ENCODE measurements at places on chromosomes 3 and 15.

DNA sequence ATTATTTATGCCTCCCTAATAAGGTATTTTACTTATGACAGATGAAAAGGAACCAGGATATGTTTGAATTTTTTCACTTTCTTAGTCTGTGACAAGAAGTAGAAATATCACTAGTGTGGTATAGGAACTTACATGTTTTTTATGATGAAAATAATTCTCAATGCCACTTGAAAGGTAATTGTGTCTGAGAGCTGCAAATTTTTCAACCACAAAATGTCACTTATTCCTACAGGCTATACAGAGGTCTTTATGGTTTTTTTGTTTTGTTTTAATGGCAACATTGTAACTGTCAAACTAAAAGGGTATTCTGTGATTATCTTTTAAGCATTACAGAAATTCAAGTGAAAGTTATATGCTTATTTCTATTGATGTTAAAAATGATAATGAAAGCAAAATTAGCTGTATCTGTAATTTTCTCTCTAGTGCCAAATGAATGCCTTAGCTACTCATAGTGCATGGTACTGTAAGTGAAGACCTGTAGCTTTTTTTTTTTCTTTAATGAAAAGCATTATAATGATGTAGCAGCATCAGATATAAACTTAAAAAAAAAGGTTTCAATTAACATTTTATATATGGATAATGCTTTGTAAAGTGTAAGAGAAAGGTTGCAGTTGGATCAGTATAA, 14.7 kb downstream of the FEM1B start:
- DNase-seq = no peak

DNA sequence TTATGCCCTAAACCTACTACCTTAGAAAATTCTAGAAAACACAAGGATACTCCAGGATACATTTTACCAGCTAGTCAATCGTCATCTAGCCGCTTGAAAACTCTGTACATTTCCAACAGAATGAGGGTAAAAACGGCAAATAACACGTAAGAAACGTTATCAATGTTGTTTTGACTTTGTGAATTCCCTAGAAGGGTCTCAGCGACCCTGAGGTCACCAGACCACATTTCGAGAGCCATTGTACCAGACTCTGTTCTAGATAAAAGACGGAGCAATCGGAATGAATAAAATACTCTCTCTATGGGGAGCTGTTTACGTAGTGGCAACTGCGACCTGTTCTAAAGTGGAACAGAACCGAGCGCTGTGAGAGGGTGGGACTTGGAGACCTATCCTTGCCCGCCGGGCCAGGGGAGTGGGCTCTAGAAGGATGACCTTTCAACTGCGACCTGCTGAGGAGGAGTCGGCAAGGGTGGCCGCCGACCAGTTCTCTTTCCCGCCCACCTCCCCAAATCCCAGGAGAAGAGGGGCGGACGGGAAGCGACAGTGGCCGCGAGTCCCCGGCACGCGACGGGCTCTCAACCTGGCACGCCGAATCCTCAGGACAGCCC, 778 bp upstream of the AP4E1 start:
- DNase-seq = peak; percentile 39

DNA sequence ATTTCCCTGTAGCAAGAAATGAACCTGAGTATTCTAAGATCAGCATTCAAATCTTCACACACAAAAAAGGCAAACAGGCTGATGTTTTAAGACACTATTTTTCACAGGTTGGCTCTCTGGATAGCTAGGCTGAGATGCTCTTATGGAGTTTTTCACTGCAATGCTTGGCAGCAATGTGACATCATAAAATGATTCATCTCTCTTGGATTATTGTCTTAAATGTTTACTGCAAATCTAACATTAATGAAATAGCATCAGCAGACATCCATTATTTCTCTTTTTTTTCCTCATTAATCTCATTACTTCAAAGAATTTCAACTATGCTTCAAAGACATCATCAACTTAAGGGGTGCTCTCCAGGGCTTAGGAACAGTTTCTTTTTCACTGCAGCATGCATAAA, 23.6 kb upstream of the SSUH2 start:
- no peak for DNase-seq

DNA sequence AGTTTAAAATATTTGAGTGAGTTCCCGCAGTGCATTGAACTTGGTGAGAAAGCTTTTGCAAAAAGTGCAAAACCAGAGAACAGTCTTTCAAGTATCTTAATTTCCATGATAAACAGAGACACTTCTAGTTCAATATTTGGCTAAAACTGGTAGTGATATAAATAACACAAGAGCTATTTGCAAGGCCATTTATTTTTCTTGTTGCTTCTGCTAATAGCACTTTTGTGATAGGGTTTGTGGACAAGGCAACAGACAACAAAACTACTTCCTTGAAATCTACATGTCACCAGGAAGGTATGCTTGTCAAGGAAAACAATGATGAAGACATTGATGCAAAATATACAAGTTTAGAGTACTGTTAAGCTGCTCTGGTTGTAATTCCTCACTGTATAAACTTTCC, 1225.1 kb downstream of the OTOL1 start:
- no peak for DNase-seq

GRCh38 chr15:62769604-62770003, 272.9 kb upstream of the TPM1 start:
- no peak for DNase-seq

- DNase-seq = no peak
Observed at GRCh38 chr3:80983753-80984152, 777.7 kb downstream of the GBE1 start.

- DNase-seq = peak; percentile 23
Observed at GRCh38 chr3:152961323-152961722, 126.4 kb downstream of the P2RY1 start.

GRCh38 chr3:28139288-28139687, 102.1 kb upstream of the CMC1 start:
- no peak for DNase-seq

DNA sequence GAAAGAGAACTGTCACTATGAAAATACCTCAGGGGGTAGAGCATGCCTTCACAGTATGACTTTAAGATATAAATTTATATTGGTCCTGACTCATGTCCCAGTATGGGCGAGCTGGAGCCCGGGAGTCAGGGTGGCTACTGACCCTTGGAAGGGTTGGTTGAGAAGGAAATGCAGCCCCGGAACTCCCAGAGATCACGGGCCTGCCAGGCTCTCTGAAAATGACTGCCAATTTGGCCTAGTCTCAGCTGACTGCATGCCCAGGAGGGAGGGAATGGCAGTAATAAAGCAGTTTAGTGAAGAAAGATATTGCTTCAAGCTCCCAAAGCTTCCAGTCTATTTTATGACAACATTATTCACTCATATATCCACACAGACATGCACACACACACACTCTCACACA, 299.0 kb downstream of the NR2F2 start:
- no peak for DNase-seq

GRCh38 chr15:97026781-97027180, 696.3 kb downstream of the NR2F2 start:
- no peak for DNase-seq

GRCh38 chr3:40309925-40310695, 603 bp downstream of the EIF1B start:
- DNase-seq = peak; percentile 51

GRCh38 chr3:2261747-2262146, 163.1 kb downstream of the CNTN4 start:
- DNase-seq = no peak

DNA sequence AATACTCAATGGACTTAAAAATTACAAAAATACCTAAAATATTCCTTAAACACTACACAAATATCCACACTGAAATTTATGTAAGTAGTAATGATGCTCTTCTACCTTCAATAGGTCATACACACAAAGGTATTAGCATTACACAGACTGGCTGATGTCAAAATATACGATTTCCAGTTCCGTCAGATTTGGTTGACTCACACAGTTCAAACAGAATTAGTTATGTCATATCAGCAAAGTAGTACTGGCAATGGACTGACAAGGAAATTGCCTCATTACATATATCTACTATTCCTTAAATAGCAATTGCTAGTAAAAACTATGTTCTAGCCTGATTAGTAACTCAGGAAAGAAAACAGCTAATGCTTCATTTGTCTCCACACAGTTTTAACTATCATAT, 70.8 kb downstream of the ADAM10 start:
- no peak for DNase-seq

DNA sequence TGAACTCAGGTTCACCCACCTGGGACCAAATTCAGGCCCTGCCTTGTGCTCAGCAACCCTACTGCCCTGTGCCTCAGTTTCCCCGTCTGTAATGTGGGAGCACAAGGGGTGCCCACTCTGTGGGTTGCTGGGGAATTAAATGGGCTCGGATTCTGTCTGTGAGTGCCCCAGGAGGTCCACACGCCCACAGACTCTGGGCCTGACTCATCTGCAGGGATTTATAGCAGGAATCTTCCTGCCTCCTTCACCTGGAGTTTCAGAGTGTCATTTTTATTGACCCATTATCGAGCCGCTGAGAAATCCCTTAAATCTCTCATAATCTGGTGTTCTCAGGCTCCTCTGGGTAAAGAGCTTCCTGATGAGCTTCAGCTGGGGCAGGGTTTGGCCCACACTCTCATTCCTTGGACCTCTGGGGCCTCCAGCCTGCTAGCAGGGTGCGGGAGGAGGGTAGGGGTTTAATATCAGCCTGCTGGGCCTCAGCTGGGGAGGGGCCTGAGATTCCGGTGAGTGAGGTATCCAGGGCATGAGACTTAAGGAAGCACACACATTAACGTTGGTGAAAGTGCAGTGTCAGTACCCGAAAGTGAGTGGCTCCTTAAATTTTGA, 16.4 kb downstream of the C3orf18 start:
- DNase-seq = no peak

- DNase-seq = no peak
Observed at GRCh38 chr3:13194285-13195209, 121.3 kb upstream of the IQSEC1 start.

- DNase-seq = no peak
Observed at GRCh38 chr3:64773137-64773536, 85.3 kb upstream of the ADAMTS9 start.

- no peak for DNase-seq
Observed at GRCh38 chr3:113084777-113085176, 94.0 kb downstream of the GTPBP8 start.

DNA sequence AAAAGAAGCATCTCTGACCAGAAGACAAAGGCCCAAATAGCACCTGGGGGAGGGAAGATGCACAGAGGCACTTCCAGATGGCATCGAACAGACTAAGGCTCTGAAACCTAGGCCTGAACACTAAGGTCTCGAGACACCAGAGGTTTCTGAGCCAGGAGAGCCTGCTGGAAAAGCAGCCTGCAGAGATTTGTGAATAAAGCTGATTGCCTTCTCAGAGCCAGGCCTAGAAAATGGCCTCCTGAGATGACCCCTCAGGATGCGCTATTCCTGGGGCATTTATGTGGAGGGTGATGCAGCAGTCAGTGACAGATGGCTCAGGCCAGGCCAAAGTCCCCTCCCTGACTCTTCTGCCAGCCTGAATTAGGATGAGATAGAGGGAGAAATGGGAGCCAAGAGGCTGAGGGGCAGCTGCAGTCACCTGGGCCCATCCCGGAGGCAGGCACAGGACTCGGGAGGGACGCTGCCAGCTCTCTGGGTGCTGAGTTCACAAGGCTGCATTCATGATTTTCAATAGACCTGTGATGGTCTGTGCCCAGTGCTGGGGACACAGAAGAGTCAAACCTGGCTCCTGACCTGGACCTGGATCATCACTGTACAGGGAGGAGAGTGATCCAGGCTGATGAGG, 6.9 kb downstream of the PRSS50 start:
- no peak for DNase-seq

- DNase-seq = peak; percentile 54
Observed at GRCh38 chr15:55799291-55800212, 56.6 kb upstream of the PRTG start.

GRCh38 chr3:29143151-29143550, 137.7 kb upstream of the RBMS3 start:
- DNase-seq = no peak

DNA sequence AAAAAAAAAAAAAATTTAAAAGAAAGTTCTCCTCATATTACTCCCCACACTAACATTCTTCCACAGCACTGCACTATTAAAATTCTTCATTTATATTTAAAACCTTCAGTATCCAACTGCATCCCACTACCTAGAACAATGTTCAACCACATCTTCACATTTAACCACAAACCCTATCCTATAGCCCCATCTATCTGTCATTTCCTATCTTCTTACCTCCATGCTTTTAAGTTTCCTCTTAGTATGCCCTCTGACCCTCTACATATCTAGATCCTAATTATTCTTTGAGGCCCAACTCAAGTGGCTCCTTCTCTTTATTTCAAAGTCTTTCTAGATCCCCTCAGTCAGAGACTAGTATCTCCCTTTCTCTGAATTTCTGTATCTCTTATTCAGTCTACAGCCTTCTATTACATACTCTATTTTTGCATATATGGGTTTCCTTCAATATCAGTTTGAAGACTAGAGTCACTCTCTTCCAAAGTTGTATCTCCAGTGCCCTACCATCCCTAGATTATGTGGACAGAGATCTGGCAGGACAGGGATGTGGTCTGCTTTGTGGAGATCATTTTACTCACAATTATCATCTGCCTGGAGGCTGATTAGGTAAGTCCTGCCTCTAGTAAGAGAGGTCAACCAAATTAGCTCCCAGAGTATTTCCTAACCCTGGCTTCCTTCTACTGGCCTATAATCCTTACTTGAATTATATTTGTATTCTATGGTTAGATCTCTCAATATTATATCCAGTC, 1.4 kb downstream of the CIAO2A start:
- no peak for DNase-seq

DNA sequence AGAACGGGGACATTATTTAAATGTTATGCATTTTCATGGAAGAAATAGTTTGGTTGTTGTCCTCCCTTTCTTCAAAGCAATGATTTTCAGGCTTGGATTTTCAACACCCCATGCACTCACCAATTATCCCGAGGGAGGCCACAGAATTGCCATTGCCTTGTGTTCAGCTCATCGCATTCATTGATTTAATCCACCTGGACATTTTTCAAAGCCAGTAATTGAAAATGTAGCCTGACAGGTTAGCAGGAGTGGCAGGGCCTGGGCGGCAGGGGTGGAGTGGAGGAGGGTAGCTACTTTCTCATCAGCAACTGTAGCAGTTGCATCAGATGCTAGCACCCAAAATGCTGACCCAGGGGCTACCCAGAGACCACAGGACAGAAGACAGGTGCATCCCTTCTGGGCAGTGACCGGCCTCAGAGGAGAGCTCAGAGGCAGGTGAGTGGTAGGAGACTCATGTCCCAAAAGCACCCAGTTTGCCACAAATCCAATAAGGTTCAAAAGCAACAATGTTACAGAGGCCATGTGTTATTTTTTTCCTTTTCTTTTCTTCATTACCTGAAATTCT, 242.4 kb downstream of the CD47 start:
- no peak for DNase-seq

DNA sequence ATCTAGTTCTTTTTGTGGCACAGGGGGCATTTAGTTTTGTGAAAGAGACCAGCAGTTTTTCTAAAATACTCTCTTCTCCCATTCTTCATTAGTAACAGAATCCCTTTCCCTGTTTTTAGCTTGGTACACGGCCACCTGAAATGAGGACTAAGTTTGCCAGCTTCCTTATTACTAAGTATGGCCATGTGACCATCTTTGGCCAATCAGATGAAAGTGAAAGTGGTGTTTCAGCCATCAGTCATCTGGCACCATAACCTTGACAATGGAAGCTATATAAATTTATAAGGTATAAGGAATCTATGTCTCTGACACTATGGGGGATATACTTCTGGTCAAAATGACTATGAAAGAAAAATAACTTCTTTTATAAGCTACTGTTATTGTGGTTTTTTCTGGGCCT, 570.4 kb downstream of the AGBL1 start:
- no peak for DNase-seq

GRCh38 chr3:86168512-86168911, 822.4 kb downstream of the VGLL3 start:
- no peak for DNase-seq

GRCh38 chr15:25431836-25432561, 6.8 kb downstream of the UBE3A start:
- DNase-seq = no peak

Data from GM10248 (cell line).